HEK293T (cell line): ENCODE measurements at places on chromosomes 12 and 14.

GRCh38 chr14:85400678-85401077 is 129.3 kb upstream of the FLRT2 start:
- no peak for DNase-seq

- DNase-seq, result no peak
These were observed 83.3 kb downstream of the B4GALNT3 start for GRCh38 chr12:543114-543451.

- DNase-seq, result no peak
These were observed 34.6 kb downstream of the ANKRD9 start for GRCh38 chr14:102474934-102475333.

DNA sequence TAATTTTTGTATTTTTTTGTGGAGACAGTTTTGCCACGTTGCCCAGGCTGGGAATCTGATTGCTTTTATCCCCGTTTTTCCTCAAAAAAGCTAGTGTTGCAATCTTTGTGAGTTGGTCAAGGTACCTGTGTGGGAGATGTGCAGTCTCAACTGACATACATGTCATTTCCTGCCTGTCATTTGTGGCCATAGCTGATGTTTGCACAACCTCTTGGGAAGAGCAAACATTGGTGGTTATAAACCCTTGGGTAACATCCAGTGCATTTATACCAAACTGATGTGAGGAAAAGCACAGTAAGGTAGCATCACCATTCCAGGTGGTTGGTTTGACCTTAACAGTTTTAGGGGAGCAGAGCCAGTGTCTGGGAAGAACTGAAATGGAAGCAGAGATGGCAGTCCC is 54.7 kb downstream of the ATG14 start:
- no peak for DNase-seq

DNA sequence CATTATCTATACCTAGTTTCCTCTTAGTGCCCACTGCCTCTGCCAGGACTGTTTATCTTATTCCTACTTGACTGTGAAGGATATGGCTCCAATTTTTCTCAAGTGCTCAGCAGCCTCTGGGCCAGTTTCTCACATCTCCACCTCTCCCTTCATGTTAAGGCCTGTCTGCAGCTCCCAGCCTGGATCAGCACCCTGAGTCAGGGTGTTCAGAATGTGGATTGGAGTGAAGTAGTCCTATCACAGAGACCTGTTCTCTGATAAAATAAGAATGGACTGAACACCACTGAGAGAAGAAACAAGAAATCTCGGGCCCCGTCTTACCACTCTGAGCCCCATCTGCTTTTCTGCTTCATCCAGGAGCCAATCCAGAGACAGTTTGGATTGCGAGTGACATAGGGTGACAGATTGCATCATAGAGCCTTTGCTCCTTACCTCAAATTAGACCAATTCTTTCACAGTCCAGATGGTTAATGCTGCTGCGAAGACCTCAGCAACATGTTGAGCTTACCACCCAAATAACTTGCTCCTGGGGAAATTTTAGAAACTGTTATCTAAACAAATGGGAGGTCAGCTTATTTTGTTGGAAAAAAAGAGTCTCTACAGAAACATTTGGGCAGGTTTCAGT is 473.1 kb downstream of the PDZRN4 start:
- no peak for DNase-seq

- DNase-seq, result no peak
These were observed 144.9 kb downstream of the FOXG1 start for GRCh38 chr14:28911521-28911920.

- no peak for DNase-seq
These were observed 271.6 kb upstream of the RTL1 start for GRCh38 chr14:101174980-101175606.

DNA sequence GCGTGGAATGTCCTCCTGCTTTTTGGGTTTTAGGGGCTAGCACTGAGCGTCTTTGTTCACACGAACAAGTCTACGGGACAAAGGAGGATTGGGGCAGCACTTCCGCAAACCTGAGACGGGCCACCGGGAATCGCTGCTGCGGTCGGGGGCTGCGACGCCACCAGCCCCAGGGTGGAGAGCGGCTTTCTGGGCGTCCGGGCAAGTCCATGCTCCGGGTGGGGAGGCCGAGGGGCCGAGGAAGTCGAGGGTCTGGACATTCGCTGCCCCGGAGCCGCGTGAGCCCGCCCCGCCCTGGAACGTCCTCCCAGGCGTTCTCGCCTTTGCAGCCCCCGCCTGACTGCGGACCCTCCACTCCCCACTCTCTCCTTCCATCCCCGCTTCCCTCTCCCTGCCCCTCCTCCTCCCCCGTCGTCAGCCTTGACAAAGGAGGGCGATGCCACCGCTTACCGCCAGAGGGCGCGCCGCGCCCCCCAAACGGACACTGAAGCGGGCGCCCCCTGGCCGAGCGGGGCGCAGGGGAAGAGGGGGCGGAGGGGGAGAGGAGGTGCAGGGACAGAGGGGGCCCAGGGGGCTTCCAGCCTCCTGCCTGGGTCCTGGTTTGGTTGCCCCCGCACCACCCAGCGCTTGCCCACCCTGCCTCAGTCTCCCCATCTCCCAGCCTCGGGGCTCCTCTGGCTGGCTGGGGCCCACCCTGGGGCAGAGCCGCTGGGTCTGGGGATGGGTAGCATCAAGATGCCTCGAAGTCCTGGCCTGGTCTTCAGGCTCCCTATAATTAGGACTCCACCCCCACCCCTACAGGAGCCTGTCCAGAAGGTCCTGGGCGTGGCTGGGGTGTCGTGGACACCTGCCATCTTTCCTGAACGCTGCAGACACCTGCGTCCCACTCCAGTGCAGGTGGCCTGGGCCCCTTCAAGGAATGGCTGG is 39.1 kb upstream of the INF2 start:
- peak; percentile 85 for DNase-seq

- DNase-seq, result no peak
These were observed 400.4 kb downstream of the ATP23 start for GRCh38 chr12:58341791-58342190.

DNA sequence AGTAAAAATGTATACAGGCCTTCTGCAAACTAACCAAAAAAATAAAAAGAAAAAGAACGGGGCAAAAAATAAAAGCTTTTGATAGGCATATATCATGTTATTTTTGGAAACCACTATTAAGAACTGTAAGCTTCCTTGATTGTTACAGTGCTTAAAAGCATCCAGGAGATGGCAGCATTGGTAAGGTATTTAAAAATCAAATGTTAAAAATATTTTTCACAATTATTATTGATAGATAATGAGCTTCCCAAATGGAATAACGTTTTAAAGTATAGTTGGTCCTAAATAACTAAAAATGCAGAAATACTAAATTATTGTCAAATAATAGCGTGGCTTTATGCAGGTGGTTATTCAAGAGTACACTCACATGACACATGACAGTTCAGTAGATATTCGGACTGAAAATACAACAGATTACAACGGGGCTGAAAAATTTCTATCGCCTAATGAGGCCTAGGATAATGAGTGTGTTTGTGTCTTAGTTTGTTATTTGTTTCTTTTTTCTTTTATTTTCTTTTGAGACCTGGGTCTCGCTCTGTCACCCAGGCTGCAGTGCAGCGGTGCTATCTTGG is 127.2 kb upstream of the ATF7IP start:
- DNase-seq, result no peak

GRCh38 chr14:72663956-72664650 is 229.8 kb downstream of the DPF3 start:
- no peak for DNase-seq

DNA sequence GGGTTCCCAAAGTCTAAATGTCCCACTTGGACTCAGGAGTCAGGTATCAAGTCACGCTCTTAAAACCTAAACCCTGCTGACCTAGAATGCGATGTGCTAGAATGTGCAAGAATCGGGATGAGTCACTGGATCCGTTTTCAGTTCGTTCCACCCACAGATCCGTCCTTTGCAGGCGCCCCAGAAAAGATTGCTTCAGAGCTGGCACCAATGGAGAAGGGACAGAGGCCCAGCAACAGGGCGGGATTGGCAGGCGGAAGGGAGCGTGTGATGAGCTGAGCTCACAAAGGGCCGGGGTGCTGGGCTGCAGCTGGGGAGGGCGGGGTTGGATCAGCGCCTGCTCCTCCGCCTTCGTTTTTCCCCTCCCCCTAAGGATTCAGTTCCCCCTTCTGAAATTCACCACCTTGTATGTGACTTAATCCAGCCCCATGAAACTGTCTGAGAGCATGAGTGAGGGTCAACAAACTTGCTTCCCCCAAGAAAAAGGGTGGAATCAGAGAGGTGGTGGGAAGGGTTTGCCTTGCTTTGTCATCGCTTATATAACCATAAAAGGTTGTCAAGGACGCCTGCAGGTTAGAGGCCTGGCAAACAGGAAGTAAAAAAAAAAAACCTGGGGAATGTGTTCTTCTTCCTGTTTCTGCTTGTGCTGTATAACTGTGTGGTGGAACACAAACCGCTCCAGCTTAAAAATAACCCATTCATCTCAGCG is 2.8 kb upstream of the UBC start:
- peak; percentile 80 for DNase-seq

- no peak for DNase-seq
These were observed 495 bp downstream of the ADIPOR2 start for GRCh38 chr12:1691123-1692007.

DNA sequence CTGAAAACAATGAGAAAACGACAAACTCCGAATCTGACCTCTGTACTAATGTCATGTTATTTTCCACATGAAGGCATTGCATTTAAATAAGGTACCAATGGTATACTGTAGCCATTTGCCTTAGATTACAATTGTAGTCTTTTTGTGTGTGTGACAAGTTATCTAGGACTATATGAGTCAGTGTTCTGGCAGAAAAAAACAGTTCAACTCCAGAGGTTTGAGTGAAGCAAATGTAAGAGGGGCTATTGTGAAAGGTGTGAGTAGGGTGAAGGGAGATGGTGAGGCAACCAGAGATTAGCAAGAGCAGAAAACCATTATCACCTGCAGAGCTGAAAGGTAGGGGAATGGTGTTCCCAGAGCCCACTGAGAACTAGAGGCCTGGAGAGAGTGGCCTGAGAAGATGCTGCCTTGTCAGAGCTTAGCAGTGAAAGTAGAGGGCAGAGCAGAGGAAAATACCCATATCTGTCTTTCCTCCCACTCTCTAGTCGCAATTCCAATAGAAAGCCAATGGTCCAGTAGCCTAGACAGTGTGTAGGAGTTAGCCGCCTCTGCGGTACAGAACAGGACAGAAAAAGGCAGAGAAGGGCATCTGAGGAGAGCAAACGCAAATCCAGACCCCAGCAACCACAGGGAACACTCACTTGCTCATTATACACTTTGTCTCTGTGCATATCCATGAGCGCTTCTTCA is 112.2 kb downstream of the DYRK2 start:
- no peak for DNase-seq

DNA sequence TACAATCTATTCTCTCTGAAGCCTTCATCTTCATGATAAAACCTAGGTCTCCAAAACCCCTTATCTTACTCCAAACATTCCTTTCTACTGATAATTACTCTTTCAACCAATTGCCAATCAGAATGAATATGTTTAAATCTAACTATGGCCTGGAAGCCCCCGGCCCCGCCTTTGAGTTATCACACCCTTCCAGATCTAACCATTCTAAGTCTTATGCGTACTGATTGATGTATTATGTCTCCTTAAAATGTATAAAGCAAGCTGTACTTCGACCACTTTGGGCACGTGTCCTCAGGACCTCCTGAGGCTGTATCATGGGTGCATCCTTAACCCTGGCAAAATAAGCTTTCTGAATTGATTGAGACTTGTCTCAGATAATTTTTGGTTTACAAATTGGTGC is 14.4 kb downstream of the PABPN1 start:
- DNase-seq, result no peak

DNA sequence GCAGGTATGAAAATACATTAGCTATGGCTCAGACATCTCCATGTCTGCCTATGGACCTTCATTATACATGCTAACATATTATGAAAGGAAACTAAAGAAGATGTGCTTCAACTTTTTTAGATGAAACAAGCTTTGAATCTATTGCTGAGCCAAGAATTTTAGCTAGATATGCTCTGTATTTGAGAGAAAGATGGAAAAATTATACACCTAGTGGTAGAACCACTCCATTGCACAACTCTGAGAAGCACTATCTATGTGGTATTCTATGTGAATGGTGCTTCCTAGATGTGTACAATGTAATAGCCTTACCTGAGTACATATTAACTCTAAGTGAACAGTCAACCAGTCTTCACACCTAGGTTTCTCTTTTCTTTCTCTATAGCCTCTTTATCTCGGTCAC is 17.3 kb downstream of the EPYC start:
- DNase-seq, result no peak

DNA sequence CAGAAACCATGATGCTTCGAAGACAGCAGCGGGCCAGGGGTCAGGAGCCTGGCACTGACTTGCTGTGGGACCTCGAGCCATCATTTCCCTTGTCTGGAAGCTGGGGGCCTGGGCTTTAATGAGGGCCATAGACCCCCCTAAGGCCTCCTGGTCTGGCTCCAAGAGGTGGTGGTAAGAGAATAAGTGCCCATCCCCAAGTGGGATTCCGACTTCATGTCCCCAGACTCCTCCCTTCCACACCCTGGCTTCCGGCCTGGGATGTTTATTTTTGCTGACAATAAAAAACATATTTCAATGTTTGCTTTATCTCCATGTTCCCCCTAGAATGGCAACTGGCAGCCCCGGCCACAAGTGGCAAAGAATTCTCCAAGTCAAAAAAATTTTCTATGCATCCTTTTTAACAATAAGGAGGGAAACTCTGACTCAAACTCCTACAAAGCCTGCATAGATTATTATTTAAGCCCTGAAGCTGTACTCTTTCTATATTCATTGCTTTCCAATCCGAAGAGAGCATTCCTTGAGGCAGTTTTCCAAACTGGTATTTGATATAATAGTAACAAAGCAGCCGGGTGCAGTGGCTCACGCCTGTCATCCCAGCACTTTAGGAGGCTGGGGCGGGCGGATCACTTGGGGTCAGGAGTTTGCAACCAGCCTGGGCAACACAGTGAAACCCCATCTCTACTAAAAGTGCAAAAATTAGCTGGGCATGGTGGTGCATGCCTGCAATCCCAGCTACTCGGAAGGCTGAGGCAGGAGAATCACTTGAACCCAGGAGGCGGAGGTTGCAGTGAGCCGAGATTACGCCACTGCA is 84.0 kb downstream of the ITPK1 start:
- no peak for DNase-seq

DNA sequence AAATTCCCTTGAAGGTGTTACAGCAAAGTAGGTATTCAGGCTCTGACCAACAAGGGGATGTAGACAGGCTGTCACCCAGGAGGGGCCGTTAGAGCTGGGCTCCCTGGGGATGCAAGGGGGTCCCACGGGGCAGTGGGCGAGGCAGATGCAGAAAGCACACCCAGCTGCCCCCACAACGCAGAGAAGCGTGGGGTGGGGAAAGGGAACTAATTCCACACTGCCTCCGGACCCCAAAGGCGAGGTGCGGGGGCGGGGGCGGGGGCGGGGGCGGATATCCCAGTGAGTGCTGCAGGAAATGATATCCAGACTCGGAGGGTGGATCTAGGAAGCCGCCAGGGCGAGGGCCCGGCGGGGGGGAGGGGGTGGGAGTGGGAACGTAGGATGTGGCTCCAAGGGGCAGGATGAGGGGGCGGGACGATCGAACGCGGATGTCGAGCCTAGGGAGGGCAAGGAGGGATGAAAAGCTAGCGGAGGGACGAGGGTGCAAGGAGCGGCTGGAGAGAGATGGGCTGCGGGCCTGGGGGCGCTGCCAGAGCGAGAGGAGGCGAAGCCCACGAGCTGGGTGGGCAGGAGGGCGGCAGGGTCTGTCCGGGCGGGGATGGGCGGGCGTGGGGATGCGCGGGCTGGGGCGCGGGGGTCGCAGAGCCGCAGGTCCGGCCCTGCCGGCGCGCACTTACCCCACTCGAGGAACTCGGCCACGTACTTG is 874 bp downstream of the CDC42BPB start:
- peak; percentile 69 for DNase-seq
